Stimulated activated CD4-positive, alpha-beta T cell treated with anti-CD3 and anti-CD28 coated beads, Interleukin-15, amount 100 ng/mL, for 48 hours (primary cell): ENCODE measurements at places on chromosomes 16 and 17.

GRCh38 chr17:17757956-17758845 is 76.9 kb downstream of the RAI1 start:
- no peak for DNase-seq

DNA sequence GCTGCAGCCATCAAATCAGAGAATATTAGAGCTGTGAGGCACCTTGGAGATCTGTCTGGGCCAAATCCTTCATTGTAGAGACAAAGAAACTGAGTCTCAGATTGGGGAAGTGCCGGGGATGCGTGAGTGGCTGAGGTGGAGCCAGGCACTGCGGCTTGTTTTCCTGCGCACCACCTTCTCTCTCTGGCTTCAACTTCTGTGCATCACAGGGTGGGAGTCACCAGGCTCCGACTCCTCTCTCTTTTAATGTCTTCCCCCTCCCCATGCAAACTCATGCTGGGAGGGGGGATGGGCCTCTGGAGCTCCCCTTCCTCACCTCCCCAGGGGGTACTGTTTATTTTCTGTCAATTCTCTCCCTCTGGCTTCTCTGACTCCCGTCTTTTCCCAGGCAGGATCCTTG is 8.7 kb upstream of the ETV4 start:
- DNase-seq = no peak

DNA sequence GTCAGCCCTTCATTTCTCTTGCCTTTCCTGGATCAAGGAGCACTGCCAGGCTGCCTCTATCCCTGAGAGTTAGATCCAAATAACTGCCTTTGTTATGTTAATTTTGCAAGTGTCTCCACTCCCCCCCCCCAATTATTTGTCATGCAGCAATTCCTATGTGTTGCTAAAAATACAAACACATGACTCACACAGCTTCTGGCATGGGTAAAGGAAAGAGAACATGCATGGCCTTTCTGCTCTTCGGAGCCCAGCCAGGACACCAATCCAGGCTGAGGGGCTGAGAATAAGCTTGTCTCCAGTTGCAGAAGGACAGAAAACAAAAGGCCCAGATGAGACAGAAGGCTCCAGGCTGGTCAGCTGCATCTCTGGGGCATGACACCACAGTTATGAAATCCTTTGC is 148.0 kb upstream of the TNRC6C start:
- no peak for DNase-seq

- no peak for DNase-seq
These were observed 1.2 kb downstream of the SNTB2 start for GRCh38 chr16:69188236-69188549.

GRCh38 chr17:15409721-15410250 is 57.6 kb downstream of the CDRT4 start:
- no peak for DNase-seq

- peak; percentile 69 for DNase-seq
These were observed 4.9 kb upstream of the NDRG4 start for GRCh38 chr16:58494981-58495520.

GRCh38 chr16:56898847-56899246 is 33.1 kb upstream of the HERPUD1 start:
- DNase-seq = no peak

GRCh38 chr16:85761861-85762260 is 11.0 kb upstream of the C16orf74 start:
- DNase-seq = no peak

DNA sequence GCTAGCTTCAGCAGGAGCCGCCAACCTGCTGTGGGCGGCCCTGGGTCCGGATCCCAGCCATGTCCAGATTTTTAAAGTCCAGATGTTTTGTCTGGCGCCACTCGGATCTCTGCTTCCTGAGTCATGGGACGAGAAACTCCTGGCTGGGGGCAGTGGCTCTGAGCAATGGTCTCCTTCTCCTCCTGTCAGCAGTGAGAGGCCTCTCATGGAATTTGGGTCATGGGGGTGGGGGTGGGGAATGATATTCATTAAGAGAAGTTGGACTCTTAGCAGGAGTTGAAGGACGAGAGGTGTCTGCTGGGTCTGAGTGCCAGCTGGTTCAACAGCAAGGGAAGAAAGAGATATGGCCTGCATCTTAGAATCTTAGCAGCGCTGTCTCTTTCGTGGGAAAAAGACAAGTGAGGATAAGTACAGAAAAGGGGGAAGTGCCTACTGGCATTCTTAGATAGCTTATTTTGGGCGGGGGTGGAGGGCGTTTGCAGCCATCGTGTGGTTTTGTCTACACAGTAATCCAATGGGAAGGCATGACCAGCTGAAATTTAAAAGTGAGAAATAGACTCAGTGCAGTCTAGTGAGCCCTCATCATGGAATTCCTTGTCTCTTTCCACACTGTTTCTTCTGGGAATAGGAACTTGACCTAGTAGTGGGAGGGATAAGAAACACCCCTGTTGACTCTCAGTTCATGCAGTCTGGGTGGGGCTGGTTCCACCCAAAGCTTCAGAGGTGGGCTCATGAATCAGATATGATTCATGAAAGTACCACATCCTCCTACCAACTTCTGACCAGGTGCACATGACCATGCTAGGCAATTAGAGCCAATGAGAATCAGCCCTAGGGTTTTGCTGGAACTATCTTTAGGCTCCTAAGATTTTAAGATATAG is 80.5 kb downstream of the MYH13 start:
- no peak for DNase-seq

DNA sequence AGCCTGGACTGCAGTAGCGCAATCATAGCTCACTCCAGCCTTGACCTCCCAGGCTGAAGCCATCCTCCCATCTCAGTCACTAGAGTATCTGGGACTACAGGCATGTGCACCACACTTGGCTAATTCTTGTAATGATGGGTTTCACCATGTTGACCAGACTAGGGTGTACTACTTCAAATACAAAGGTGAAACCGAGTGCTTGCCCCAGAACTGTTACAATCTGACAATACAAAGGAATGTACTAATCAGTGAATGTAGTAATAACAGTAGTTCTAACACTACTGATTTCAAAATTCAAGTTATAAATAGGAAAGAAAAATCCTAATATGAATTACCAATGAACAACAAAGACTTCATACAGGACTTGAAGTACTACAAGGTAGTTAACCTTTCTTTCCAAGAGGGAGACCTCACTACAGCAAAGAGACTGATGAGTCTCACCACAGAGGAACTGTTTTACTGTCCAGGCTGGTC is 24.4 kb downstream of the CRK start:
- no peak for DNase-seq

DNA sequence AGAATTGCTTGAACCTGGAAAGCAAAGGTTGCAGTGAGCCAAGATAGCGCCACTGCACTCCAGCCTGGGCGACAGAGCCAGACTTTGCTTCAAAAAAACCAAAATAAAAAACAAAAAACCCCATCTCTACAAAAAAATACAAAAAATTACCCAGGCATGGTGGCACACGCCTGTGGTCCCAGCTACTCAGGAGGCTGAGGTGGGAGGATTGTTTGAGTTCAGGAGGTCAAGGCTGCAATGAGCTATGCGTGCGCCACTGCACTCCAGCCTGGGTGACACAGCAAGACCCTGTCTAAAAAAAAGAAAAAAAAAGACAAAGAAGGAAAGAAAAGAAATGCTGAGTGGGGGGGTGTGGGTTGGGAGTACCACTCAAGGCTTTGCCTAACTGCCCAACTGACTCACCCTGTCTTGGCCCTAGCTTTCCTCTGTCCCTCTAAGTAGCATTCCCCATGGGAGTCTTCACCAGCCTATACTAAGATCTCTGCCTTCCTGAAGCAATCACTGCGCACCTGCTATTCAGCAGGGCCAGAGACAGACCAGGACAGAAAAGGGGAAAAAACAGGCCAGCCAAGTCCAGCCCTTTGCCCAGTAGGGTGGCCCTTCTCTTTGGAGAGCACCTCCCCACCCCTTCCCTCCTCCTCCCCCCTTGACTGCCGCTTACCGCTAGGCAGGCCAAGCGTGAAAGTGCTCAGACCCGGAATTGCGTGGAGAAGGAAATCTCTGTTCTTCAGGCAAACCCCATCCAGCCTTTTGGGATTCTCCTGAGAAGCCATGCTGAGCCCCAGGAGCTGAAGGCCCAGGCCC is 45.8 kb downstream of the RTN4RL1 start:
- DNase-seq = no peak

DNA sequence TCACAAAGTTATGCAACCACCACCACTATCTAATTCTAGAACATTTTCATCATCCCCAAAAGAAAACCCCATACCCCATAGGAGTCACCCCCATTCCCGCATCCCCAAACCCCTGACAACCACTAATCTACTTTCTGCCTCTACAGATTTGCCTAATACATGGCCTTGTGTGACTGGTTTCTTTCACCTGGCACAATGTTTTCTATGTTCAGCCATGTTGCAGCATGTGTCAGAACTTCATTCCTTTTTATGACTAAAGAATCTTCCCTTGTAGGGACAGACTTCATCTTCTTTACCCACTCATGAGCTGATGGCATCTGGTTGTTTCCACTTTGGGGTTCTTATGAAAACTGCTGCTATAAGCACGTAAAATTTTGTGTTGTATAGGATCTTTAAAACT is 34.6 kb downstream of the CYTH1 start:
- no peak for DNase-seq

- no peak for DNase-seq
These were observed 30.0 kb downstream of the SNN start for GRCh38 chr16:11698271-11698689.

DNA sequence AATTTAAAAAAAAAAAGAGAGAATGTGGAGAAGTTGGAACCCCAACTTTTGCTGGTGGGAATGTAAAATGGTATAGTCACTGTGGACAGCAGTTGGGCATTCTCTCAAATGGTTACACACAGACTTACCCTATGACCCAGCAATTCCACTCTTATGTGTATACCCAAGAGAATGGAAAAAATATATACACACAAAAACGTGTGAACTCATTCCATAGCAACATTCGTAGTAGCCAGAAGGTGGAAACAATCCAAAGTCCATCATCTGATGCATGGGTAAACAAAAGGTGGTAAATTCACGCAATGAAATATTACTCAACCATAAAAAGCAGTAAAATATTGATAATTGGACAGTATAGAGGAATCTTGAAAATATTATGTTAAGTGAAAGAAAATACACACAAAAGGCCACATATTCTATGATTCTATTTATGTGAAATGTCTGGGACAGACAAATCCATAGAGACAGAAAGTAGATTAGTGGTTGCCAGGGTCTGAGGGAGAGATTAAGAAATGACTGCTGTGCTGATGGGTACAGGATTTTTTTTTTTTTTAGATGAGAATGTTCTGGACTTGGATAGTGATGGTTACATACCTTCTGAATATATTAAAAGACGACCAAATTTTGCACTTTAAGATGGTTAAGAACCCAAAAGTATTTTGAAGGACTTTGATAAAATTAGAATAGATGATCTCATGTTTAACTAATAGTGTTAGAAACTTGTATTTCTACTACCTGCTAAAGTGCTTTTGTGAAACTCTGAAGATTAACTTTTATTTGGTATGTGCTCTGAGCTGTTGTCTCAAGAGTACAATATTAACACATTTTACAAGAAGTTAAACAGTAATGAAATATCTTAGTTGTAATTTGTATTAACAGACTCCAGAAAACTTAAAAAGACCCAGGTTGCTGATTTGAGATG is 60.9 kb downstream of the MRTFB start:
- DNase-seq = no peak

DNA sequence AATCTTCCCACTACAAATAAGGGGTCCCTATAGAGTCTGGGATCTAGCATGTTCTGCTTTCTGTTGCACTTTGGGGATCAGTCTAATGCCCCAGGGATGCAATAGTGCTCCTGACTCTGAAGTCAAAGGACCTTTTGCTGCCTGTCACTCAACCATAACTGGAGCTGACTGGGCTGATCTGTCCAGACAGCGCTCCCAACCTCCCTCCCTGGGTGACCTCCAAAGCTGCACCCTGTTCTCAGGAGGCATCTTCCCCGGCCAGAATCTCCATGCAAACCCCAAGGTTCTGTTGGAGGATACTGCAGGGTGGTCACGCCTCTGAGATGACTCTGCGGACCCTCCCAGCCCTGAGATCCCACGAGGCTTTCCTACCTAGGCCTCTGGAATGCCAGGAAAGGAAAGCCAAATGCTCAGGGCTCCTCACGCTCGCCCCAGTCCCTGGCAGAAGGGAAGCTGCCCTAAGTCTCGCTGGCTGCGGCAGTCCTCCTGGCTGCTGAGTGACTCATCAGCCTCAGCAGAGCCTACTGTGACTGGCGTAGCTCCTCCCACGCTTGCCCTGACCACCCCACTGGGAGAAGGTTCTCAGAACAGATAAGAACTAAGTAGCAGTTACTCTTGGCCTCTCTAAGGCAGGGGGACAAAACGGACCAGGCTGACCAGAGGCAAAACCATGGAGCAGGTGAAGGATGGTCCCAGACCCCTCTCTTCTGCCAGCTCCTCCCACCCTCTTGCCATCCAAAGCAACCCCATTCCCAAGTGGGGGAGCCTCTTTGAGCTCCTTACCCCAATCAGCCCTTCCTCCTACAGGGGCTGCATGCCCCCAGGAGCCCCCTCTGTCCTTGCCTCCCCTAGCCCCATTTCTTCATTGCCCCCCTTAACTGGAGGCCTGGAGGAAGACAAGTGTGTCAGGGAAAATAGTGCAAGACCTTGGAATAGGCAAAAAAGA is 124.1 kb upstream of the TNRC6C start:
- DNase-seq = peak; percentile 65

- DNase-seq = no peak
These were observed 67.0 kb downstream of the PITPNC1 start for GRCh38 chr17:67443931-67444595.

GRCh38 chr16:27564224-27564623 is 14.3 kb downstream of the KATNIP start:
- DNase-seq = no peak

- DNase-seq = peak; percentile 85
These were observed 30.9 kb downstream of the SOCS1 start for GRCh38 chr16:11224894-11225676.

GRCh38 chr17:66526827-66527226 is 224.4 kb downstream of the PRKCA start:
- DNase-seq = no peak

GRCh38 chr17:18129041-18129502 is 20.5 kb downstream of the MYO15A start:
- DNase-seq = no peak

- no peak for DNase-seq
These were observed 53.9 kb upstream of the MRC2 start for GRCh38 chr17:62573480-62574117.

DNA sequence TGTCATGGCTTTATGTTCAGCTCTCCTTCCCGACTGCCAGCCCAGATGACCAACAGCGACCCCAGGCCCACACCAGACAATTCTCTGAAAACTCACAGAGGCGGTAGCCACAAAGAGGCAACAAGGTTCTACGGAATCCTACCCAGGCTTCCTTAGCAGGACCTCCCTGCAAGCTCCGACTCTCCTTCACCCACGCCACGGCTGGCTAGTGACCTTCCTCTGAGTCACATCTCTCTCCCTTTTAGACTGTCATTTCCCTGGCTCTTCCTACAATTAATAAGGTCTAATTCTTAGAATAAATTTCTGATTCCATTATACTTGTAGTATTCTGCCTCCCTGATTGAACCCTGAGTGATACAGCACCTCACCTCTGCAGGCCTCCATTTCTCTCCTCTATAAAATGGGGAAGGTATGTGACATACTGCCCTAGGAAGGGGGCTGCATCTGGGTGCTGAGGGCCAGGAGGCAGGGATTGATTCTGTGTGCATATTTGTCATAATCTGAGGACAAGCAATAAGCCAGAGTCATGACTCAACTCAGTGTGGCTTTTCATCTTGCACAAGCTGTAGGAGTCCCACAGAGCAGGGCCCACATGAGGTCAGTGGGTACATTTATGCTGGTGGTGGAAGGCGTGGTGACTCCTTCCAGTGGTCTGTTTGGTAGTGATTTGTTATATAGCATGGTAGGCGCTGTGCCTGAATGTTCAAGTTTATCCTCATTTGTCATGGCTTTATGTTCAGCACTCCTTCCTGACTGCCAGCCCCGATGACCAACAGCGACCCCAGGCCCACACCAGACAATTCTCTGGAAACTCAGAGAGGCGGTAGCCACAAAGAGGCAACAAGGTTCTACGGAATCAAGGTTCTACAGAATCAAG is 46.2 kb downstream of the SMPD3 start:
- DNase-seq = no peak
